Epithelial cell of esophagus (primary cell): ENCODE measurements at places on chromosomes 5 and 9.

- DNase-seq, result no peak
These were observed 980 bp upstream of the RHOBTB3 start for GRCh38 chr5:95730011-95730700.

DNA sequence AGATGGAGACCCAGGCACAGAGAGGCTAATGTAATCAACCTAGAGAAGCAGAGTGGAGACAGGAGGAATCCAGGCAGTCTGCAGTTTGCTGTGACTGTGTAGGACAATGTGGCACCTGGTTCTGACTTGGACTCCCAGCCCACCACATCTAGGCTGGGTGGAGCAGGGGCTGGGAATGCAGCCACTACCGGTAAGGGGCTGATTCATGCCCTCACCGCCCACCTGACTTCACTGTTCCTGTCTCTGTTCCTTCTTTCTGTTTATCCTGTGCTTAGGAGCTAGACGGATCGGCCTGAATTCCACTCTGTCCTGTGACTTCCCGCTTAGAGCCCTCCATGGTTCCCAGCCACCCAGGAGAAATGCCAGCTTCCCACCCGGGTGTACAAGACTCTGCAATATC is 2.6 kb downstream of the PDLIM4 start:
- peak; percentile 69 for DNase-seq

DNA sequence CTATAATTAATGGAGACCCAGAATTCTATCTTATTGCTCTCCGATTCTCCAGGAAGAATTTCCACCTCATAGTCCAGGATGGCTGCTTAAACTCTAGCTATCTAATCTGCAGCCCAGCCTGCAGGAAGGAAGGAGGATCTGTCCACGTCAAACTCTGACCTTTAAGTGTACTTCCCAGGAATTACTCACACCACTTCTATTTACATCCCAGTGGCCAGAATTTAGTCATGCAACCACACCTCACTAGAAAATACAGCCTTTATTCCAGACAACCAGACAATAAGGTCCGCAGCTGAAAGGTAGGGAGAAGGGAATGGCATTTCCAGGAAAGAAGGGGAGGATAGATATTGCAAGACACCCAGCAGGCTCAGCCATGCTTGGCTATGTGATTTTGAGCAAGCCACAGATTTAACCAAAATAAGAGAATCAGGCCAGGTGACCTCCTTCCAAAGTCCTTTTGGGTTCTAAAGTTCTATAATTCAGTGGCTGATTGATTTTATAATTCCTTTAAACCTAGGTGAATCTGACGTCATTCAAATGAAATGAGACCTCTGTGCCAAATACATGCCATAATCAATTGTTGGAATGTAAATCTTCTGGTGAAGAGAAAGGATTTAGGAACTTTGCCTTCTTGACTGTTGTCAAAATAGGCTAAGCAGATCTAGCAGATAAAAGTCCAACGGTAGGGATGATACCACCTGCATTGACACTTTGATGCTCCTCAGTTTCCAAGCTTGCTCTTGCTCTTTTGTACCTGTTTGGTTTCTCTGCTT is 3.7 kb upstream of the DENND1A start:
- DNase-seq, result peak; percentile 58

DNA sequence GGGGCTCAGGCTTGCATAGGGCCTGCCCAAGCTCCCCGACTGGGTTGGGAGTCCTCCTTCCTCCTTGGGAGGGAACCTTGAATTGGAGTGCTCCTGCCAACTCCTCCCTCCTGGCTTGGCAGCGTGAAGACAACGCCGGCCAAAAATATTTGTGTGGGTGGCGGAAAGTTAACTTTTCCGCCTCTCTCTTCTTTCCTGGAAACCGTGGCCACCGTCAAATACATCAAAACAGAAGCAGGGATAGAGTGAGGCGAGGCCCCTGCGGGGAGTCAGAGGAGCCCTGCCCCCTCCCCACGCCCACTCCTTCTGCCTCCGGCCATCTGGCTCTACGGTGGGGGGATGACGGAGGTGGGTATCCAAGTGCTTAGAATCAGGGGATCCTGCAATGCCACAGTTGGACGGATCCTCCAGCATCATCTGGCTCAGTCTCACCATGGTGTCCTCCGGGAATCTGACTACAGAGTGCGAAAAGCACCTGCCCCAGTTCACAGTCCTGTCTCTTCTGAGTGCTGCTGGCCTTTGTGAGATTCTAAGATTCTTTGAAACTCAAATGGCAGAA is 25.2 kb upstream of the SYNPO start:
- peak; percentile 57 for DNase-seq

- no peak for DNase-seq
These were observed 192.4 kb downstream of the MAST4 start for GRCh38 chr5:66788556-66788955.

DNA sequence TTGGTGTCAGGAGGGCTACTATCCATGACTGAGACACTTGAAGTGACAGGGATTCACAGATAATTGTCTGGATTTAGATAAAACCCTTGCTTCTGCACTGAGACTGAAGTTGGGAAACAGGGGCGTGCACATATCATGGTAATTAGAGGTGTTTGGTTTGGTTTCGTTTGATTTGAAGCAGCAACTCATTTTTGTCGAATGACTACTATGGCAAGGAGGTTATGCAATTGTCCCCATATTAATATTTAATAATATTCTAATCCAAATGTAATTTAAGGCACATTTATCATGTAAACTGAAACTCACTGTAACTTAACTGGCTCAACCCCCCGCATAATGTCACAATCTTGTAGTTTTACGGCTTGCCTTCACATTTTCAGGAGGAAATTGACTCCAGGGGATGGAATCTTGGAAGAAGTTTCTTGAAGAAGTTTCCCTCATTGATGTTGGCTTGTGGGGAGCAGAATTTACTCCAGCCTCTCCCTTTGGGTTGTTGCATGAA is 12.5 kb downstream of the ZNF366 start:
- peak; percentile 52 for DNase-seq

GRCh38 chr9:4985386-4986266 is 554 bp downstream of the JAK2 start:
- DNase-seq, result peak; percentile 62

- no peak for DNase-seq
These were observed 14.0 kb upstream of the CREBRF start for GRCh38 chr5:173041881-173042762.

- no peak for DNase-seq
These were observed 148.7 kb upstream of the IL12B start for GRCh38 chr5:159478950-159479349.

- no peak for DNase-seq
These were observed 55.1 kb downstream of the NUP214 start for GRCh38 chr9:131180454-131180853.

- DNase-seq, result no peak
These were observed 36.8 kb downstream of the PCDHGC5 start for GRCh38 chr5:141525653-141526052.

DNA sequence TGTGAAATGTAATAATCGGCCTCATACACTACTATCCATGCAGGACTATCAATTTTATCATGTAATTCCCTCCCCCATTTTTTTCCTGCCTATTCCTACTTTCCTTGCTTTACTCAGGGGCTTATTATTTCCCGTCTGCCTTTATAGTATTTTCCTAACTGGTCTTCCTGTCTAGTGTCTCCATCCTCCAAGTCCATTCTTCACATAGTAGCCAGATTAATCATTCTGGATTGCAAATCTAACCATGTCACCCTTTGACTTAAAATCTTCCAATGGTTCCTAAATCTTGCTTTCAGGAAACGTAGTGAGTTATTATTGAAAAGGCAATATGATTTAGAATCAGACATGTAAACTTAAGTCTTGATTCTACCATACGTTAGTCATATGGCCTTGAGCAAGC is 307.4 kb upstream of the HAPLN1 start:
- no peak for DNase-seq

- DNase-seq, result peak; percentile 33
These were observed 6.7 kb upstream of the BRINP1 start for GRCh38 chr9:119375892-119376291.

- no peak for DNase-seq
These were observed 31.3 kb upstream of the TAS2R1 start for GRCh38 chr5:9661316-9662015.

- no peak for DNase-seq
These were observed 11.5 kb downstream of the CCDC69 start for GRCh38 chr5:151212406-151212798.

DNA sequence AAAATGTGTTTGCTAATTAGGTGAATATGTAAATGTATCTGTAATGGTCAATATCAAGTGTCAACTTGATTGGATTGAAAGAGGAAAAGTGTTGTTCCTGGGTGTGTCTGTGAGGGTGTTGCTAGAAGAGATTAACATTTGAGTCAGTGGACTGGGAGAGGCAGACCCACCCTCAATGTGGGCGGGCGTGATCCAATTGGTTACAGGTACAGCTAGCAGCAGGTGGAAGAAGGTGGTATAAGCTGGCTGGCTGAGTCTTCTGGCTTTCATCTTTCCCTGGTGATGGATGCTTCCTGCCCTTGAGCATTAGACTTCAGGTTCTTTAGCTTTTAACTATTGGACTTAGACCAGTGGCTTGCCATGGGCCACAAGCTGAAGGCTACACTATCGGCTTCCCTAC is 779.0 kb upstream of the CTNND2 start:
- peak; percentile 10 for DNase-seq

GRCh38 chr5:38447056-38447455 is 109.4 kb downstream of the LIFR start:
- no peak for DNase-seq

- peak; percentile 99 for DNase-seq
These were observed 117.9 kb upstream of the FST start for GRCh38 chr5:53362521-53362941.

GRCh38 chr9:133394687-133395271 is 18.6 kb downstream of the STKLD1 start:
- DNase-seq, result no peak

- DNase-seq, result no peak
These were observed 153.2 kb downstream of the NTRK2 start for GRCh38 chr9:84822589-84823233.

DNA sequence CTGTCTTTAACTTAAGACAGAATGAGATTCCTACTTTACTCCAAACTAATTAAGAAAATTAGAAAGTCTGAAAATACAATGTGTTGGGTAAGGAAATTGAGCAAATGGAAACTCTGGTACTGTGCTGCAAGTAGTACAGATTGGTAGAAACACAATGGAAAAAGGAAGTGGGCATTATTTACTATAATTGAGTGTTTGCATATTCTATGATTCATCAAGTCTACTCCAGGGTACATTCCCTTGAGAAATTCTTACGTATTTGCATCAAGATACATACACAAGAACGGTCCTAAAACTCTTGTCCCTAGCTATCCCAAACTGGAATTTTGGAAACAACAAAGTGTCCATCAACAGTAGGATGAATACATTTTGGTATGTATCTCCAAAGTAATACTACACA is 123.5 kb upstream of the TARS1 start:
- peak; percentile 53 for DNase-seq

GRCh38 chr5:132853790-132854189 is 12.5 kb downstream of the GDF9 start:
- no peak for DNase-seq

DNA sequence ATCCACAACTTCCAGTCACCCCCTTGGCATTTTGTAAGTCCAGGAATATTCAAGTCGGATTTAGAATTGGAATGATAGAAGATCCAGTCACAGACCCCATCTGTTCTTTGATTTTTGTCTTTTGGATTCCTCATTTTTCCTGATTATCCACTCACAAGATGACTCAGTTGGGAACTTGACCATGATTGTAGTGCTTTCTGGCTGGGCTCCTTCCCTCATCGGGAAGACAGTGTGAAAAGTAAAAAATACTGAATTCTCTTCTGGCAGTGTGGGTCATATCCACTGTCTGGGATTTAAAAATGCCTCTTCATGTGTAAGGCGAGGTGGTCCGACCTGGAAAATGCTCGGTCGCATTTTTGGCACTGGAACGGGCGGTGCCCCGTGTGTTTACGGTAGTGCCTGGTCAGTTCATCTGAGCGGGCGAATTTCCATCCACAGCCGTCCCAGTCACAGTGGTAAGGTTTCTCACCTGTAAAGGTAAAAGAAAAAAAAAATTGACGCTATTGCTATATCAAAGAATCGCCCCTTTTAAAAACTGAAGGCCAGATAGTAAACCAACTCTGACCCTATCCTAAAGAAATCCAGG is 4.0 kb downstream of the KLF4 start:
- DNase-seq, result no peak

DNA sequence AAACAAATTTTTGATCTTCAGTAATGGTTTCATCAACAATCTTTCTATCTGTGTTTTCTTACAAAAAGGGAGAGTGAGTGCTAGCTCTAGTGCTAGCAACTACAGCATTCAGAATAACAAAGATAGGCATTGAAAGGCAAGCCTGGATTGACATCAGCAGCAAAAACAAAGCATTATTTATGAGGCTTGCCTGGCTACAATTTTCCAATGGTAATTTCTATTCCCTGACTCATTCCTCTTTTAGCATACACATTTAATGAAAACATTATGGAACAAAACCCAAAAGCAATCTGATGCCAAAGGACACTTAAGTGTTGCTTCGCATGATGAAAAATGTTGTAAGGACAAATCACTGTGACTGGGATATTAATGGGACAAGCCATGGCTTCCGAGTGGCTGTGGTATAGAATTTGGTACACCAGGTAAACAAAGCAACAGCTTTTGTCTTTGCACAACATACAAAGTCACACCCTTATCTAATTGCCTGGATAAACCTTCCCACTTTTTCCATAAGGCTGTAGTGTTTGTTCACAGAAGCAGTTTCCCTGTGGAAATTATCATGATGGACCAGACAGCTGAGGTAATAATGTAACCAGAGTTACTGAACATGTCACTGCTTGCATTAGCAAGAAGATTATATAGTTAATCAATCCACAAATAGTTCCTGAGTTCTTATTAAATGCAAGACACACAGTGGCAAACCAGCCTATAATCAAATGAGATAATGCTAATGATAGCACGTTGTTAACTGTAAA is 179.8 kb upstream of the EDIL3 start:
- DNase-seq, result peak; percentile 40

- no peak for DNase-seq
These were observed 86.0 kb downstream of the TRPC7 start for GRCh38 chr5:136279314-136279713.

DNA sequence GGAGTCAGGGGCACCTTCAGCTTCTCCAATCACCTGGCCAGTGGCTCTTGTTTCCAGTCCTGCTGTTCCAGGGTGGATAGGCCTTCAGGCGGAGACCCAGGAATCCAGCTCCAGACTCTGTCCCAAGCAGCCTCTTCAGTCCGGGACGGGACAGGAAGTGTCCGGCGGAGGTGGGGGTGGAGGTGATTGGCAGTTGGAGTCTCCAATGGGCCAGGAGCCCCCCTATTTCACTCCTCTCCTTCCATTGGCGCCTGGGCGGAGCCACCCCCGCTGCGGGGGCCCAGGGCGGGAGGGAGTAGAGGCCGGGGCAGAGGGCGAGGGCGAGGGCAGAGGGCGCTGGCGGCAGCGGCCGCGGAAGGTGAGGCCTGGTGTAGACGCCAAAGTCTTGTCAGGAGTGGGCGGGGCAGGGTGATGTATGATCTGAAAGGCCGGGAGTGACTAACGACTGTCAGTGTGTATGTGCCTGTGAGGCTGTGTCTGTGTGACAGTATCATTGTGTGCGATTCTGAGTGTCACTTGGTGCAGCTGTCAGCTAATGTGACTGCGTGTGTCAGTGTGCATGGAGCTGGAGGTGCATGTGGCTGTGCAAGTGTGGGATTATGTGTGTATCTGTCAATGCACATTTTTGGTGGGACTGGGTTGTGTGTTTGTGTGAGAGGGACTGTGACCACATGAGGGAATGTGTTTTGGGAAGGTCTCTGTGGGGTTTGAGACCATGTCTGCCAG is at the start of gene IL11RA:
Gene IL11RA (plus strand): TSS at position 310 of the 726 bp plus-strand sequence. CDS start 3,033 bp downstream, outside the sequence.
- DNase-seq, result peak; percentile 85
